NCI-H2029 (cell line): ENCODE measurements at places on chromosomes 7 and 10.
A peak's percentile ranks its signal among the peaks of the same experiment; 100 is the strongest.

DNA sequence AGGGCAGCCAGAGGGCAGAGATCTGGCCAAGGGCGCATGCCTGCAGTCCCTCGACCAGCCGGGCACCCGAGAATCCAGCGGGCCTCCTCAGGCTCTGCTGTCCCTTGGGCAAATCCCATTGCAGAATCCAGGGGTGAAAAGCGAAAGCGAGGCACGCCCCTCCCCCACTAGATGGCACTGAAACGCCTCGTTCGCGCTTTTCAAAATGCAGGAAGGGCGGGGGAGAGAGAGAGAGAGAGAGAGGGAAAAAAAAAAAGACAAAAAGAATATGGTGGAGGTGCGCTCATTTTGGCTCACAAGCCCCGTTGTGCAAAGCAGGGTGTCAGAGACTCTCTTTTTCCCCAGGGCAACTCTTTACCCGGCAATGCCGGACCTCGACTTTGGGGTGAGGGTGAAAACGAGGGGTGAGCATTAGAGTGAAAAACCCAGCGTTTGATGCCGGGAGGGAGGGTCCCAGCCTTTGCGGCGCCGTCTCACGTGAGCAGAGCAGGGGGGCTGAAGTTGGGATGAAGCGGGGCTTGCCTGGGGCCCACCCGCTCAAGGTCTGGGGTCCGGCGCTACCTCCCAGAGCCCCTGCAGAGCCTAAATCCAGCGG is 2.5 kb upstream of the TMEM178B start:
- DNase-seq, result peak; percentile 78

DNA sequence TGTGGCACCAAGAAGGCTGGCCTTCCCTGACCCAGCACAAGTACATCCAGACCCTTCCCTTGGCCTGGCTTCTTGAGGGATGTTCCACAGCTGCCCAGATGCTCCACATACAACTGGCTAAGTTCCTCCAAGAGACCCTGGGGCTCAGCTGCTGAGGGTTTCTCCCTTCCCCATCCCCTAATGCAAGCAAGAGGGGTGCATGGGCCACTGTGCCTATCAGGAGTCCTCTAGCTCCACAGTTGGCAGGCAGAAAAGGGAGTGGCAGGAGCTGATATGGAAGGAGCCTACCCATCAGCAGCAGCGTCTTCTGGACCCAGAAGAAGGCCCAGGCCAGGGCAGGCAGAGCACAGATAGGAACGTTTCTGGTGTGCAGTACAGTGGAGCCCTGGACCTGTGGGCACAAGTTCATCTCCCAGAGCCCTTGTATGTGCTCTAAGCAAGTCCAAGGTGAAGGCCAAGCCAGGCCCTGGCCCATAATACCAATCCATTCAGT is 26.2 kb downstream of the VSIR start:
- DNase-seq, result no peak

DNA sequence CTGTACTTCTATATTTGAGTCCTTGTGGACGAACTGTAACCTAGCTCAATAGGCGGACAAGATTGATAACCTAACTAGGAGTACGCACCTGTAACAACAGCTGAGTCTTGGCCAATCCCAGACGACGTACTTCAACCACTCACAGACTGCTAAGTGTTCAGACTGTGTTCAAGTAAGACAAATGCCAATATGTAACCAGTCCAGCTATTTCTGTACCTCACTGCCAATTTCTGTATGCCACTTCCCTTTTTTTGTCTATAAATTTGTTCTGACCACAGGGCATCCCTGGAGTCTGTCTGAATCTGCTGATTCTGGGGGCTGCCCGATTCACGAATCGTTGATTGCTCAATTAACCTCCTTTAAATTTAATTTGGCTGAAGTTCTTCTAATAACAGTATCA is 32.2 kb downstream of the HACD1 start:
- no peak for DNase-seq

DNA sequence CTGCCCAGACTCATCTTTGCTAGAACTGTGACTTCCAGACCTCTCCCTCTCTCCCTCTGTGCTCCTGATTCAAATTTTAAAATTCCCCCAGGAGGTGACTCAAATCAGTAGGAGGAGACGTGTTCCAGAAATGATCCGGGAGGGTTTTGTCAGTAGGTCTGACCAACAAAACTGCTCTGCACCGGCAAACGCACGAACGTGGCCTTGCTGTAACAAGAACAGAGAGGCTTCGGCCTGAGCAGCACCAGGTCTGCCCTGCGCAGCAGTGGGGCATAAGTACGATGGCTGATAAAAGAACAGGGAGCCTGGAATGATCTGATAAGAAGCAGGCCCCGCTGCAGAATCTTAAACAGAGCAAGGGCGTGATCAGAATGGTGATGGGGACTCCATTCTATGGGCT is 152.7 kb upstream of the AUTS2 start:
- DNase-seq, result no peak

DNA sequence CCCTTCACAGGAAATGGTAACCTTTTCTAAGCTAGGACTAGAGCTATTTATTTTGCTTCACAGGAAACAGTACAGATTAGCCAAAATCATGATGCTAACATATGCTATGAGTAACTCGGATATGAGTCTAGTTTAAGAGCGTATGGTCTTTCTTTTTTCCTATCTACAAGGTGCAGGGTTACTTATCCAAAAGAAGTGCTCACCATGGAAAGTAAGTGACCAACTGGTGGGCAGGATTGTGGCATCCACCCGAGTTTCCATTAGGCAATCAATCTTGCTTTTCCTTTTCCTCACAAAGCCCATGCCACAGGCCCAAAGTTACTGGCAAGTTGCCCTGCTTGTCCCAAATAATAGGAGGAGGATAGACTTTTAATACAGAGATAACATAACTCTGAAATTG is 765.1 kb upstream of the POM121L12 start:
- no peak for DNase-seq

DNA sequence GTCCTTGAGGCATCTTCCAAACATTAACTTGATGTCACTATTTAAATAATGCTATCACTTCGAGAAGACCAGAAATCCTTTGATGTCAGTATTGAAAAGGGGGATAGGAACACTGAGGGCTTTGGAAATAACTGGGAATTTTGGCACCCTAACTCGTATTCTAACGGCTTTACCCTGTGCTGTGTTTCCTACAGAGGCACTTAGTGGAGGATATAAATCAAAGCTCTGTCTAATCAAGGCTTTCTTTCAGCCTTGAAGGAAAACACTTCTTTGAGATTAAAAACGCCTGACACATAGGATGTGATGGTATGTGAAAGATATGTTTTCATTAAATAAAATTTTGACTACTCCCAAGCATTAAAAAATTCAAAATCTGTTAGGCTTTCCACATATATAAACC is 62.3 kb downstream of the CREB5 start:
- no peak for DNase-seq

GRCh38 chr7:117019786-117020590 is 66.7 kb downstream of the ST7 start:
- peak; percentile 89 for DNase-seq

- no peak for DNase-seq
These were observed 206.5 kb upstream of the PRKCQ start for GRCh38 chr10:6786579-6787031.

DNA sequence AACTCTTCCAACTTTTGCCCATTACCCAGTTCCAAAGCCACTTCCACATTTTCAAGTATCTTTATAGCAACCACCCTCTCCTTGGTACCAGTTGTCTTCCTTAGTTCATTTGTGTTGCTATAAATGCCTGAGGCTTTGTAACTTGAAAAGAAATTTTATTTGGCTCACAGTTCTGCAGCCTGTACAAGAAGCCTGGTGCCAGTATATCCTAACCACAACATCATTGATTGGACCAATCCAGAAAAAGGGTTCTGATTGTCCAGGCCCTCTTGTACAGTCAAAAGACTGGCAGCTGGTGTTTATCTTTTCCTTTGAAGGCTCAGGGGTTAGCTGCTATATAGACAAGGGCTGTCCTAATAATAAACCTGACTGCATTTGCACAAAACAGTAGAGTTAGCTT is 21.1 kb upstream of the ABCC2 start:
- DNase-seq, result no peak

DNA sequence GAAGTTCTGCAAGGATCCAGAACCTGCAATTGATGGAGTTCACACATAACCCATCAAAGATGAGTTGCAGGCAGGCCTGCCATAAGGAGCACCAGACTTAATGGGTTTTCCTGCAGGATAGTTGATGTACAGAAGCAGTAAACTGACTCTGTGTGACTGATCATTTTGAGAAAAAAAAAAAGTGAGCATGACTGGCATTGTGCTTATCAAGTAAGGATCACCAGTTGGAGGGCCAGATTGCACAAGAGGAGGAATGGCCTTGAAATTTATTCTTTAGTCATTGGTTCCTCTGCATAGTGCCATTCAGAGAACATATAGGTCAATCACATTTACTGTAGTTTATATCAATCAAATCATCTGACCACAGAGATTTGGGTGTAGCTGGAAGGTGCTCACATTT is 3.8 kb downstream of the CYP3A43 start:
- DNase-seq, result no peak

DNA sequence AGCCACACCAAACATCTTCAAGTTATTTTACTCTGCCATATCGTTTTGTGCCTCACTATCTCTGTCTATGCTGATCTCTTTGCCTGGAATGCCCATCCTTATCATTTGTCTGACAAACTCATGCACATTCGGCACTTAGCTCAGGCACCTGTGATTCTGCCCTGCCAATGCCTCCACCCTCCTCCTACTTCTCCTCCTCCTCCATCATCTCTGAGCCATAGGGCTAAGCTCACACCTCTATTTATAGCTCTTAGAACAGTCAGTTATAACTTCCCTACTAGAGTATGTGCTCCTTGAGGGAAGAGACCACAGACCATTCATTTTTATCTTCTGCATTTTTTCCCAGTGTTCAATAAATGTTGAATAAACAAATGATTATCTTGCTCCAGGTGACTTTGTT is 51.2 kb upstream of the CDK13 start:
- DNase-seq, result no peak

DNA sequence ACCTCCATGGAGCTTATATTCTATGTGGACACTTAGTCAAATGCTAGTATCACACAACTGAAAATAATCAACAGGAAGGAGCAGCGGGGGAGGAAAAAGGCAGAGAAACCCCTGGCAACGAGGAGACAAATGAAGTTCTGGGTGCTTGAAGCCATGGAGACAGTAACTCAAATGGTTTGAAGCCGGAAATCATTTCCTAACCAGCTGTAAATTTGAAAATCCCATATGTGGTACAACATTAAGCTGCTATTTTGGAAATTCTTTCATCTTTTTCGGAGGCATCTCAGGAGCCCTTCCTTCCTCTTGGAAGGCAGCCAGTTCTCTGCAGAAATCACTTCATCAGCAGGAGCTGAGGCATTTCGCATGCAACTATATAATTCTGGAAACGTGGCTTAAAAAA is 91.4 kb downstream of the PPP1R3C start:
- no peak for DNase-seq

- DNase-seq, result no peak
These were observed 102.4 kb downstream of the FAS start for GRCh38 chr10:89092981-89093380.

GRCh38 chr7:158727690-158728089 is 23.1 kb upstream of the NCAPG2 start:
- no peak for DNase-seq

DNA sequence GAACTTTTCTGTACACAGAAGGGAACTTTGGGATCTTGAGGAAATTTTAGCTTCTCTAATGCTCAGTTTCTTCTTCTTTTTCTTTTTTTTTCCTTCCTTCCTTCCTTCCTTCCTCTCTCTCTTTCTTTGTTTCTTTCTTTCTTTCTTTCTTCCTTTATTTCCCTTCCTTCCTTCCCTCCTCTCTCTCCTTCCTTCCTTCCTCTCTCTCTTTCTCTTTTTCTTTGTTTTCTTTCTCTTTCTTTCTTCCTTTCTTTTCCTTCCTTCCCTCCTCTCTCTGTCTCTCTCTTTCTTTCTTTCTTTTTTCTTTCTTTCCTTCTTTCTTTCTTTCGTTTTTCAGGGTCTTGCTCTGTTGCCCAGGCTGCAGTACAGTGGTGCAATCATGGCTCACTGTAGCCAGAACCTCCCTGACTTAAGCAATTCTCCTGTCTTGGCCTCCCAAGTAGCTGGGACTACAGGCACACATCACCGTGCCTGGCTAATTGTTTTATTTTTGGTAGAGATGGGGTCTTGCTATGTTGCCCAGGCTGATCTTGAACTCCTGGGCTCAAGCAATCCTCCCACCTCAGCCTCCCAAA is 58.6 kb upstream of the SDK1 start:
- no peak for DNase-seq

GRCh38 chr7:135489791-135490190 is 20.1 kb downstream of the CNOT4 start:
- no peak for DNase-seq
